EH (cell line): ENCODE measurements at places on chromosomes 1 and 21.

DNA sequence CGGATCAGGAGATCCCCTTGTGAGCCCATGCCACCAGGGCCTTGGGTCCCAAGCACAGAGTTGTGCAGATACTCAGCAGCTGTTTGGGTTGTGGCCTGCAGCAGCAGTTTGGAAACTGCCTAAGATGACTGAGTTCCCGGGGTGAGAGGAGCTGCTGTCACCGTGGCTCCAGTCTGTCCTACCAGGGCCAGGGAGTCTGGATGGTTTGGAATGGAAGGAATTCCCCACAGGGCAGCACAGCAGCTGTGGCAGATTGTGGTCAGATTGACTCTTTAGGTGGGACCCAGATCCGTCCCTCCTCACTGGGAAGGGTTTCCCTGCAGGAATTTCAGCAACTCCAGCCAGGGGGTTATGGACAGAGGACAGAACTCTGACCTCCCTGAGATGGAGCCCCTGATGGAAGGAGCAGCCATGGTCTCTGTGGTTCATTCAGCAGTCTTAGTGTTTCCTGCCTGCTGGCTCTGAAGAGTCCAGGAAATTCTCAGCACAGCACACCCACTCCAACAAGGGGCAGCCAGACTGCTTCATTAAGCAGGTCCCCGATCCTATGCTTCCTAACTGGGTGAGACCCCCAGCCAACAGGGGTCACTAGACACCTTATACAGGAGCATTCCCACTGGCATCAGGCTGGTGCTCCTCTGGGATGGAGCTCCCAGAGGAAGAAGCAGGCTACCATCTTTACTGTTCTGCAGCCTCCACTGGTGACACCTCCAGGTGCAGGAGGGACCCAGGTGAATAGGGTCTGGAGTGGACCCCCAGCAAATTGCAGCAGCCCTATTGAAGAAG, 51.5 kb upstream of the TNFSF4 start:
- peak; percentile 94 for DNase-seq

- DNase-seq, result peak; percentile 7
These were observed 50.9 kb downstream of the DHX9 start for GRCh38 chr1:182889997-182890396.

- DNase-seq, result no peak
These were observed 12.3 kb upstream of the IFI44L start for GRCh38 chr1:78607944-78608343.

DNA sequence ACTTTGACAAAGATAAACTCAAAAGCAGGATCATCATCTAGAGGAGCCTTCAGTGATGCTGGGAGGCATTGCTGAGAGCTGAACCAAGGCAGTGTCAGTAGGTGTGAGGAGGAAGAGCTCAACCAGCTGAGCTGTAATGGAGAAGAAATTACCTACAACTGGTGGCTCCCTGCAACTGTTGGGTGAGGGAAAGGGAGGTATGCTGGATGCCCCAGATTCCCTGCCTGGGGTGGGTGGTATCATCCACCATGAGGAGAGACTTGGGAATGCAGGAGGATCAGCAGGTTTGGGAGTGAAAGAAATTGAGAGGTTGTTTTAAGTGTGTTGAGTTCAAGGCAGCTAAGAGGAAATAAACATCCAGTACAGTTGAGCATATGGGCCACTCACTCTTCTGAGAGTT, 199.8 kb downstream of the DNM3 start:
- no peak for DNase-seq

- DNase-seq, result no peak
These were observed 85.1 kb downstream of the POU2F1 start for GRCh38 chr1:167305706-167306277.

DNA sequence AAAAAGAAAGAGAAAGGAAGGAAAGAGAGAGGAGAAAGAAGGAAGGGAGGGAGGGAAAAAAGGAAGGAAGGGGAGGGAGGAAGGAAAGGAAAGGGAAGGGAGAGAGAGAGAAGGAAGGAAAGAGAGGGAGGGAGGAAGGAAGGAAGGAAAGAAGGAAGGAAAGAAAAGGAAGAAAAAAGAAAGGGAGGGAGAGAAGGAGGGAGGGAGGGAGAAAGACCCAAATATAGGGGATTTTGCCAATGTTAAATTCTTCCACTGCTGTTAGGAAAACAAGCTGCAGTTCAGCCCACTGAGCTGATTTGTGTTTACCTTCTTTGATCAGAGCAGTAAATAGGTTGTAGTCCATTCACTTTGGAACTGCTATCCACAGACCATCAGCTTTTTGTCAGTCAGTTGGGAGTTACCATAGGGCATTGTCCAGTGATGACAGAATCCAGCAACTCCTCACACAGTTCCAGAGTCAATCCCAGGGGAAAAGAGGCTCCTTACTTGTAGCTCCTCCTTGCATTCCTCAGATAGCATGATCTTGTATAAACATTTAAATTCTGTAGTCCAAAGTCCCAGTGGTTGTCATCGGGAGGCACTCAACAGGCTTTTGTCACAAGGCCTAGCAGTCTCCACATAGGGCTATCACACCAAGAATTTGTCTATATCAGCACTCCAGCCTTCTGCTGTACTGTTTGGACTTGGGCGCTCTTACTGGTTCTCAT, 13.5 kb upstream of the PPP1R8 start:
- peak; percentile 90 for DNase-seq

- peak; percentile 11 for DNase-seq
These were observed 212.1 kb downstream of the GPR52 start for GRCh38 chr1:174659823-174660222.

- no peak for DNase-seq
These were observed 537 bp downstream of the RHBDL2 start for GRCh38 chr1:38941093-38941492.

DNA sequence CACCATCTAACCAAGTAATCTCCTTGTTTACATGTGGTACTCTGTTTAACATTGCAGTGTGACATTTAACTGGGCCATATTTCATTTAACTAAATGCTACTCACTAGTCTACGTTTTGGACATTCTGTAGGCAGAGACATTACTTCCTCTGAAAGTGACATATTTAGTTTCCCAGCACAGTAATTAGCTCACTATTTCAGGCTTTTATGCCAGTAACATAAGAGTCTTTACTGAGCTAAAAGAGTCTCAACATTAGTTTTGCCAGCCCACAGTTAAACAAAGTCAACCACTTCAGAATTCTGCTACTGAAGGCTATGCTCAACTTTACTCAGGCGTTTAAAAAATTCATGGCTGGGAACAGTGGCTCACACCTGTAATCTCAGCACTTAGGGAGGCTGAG, 2.6 kb upstream of the TNFRSF9 start:
- DNase-seq, result no peak
